ENCODE measurements at places on chromosomes 5 and 9.

DNA sequence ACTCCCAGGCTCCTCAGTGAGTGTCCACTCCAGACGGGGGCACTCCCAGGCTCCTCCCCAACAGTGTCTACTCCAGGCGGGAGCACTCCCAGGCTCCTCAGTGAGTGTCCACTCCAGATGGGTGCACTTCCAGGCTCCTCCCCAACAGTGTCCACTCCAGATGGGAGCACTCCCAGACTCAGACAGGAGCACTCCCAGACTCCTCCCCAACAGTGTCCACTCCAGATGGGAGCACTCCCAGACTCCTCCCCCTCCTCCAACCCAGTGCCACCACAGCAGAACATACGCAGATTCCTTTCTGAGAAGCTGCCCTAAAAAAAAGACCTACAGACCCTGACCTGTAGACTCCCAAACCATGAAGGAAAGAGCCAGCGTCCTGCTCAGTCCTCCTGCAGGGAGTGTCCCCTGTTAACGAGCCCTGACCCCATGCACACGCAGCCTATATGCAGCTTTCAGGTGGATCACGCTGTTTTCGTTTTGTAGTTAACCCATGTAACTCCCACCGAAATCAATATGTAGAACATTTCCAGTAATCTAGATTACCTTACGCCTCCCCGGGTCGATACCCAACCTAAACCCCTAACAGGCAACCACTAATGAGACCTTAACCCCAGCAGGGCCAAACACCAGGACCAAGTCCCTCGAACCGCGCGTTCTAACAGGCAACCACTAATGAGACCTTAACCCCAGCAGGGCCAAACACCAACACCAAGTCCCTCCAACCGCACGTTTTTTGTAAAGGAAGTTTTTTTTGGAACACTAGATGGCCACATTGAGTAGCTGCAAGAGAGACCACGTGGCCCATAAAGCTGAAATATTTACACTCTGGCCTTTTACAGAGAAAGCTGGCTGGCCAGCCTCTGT is 15.7 kb downstream of the PNPLA7 start:
- DNase-seq = no peak

- no peak for DNase-seq
Measured at GRCh38 chr5:65805089-65805488, 83.1 kb downstream of the NLN start.

- no peak for DNase-seq
Measured at GRCh38 chr9:33234511-33235467, 5.2 kb upstream of the SPINK4 start.

- DNase-seq = no peak
Measured at GRCh38 chr9:88659126-88659525, 124.1 kb downstream of the NXNL2 start.

DNA sequence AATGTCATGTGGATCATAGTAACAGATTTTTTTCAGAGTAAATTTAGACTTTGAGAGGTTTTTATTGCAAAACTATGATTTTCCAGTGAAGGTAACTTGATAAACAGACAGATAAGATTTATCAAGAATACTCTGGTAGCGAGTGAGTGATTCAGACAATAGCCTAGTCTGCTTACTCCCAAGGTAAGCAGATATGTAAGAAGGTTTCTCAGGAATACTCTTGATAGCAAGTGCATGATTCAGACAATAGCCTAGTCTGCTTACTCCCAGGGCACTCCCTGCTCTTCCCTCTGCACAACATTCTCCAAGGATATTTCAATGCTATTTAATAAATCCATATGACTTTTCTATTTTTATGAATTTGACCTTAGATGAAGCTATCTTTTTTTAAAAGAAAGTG is 1881.5 kb downstream of the EFNA5 start:
- DNase-seq = no peak

DNA sequence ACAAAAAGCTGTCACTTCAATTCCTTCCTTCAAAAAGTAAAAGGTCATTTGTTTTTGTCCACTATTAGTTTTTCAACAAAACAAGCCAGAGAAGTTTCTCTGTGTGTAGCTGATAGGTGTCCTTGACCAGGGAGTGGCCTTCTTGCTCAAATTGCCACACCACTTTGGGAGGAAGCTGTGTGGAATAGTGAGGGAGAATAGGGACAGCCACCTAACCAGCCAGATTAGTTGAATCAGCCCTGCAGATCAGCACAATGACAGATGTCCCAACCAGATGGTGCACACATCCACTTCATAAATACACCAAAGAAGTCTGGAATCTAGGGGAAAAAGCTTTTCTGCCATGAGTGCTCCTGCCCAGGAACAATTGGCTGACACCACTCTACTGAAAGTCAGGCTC is 37.2 kb downstream of the NREP start:
- no peak for DNase-seq

GRCh38 chr9:136511670-136512592 is 29.1 kb upstream of the SEC16A start:
- DNase-seq = no peak

- DNase-seq = no peak
Measured at GRCh38 chr9:134150557-134151214, 13.7 kb downstream of the RNU6ATAC start.

DNA sequence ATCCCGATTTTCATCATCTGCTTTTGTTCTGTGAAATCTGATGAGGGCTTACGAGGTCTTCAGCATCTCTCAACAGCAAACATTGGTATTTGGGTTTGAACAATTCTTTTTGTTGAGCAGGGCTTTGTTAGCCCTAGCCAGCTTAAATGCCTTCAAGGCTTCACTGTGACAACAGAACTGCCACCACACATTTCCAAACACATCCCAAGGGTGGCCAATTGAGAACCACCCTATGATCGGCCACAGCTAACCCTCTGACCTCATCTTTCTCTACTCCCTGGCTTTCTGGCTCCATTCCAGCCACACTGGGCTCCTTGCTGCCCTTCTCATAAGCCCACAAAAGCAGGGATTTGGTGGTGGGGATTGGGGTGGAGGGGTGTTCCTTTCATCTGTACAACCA is 17.6 kb downstream of the MTX3 start:
- no peak for DNase-seq

DNA sequence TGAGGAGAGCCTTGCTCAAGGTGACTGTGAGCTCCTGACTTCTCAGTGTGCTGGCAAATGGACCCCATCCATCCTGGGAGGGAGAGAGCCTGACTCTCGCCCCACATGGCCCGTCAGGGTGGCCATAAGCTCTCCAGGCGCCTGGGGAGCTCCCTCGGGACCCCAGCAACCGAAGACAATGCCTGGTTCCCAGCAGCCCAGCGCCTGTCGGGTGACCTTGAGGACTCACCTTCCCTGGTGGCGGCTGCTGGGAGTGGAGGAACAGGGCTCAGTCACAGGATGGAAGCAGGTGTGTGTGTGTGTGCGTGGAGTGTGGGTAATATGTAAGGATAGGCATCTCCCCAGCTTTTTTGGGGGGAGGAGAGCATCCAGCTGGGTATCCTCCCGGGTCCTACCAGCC is 190.3 kb downstream of the MELK start:
- no peak for DNase-seq

- DNase-seq = no peak
Measured at GRCh38 chr9:132585954-132586829, 3.8 kb downstream of the BARHL1 start.

DNA sequence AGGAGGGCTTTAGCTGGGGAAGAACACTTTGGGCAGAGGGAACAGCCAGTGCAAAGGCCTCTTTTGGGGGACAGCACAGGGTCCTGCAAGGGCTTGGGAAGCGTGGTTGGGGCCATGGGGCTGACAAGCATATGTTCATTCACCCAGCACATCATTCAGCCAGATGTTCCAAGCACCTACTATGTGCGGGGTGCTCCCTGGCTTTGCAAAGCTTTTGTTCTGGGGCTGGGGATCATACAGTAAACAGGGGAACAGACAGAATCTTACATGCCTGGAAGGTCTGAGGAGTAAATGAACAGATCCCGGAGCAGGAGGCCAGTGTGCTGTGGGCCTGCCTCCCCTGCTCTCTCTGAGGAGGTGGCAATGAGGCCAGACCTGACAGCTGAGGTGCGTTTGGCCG is 16.7 kb downstream of the PSD2 start:
- DNase-seq = no peak

DNA sequence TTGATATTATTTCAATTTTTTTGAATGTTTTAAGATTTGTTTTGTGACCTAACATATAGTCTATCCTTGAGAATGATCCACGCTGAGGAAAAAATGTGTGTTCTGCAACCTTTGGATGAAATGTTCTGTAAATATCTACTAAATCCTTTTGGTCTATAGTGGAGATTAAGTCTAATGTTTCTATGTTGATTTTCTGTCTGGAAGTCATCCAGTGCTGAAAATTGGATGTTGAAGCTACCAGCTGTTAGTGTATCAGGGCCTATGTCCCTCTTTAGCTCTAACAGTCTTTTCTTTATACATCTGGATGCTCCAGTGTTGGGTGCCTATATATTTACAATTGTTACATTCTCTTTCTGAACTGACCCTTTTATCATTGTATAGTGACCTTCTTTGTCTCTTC is 422.3 kb downstream of the TMEM232 start:
- no peak for DNase-seq

- peak; percentile 70 for DNase-seq
Measured at GRCh38 chr5:180809403-180810209, 7.0 kb upstream of the MGAT1 start.

DNA sequence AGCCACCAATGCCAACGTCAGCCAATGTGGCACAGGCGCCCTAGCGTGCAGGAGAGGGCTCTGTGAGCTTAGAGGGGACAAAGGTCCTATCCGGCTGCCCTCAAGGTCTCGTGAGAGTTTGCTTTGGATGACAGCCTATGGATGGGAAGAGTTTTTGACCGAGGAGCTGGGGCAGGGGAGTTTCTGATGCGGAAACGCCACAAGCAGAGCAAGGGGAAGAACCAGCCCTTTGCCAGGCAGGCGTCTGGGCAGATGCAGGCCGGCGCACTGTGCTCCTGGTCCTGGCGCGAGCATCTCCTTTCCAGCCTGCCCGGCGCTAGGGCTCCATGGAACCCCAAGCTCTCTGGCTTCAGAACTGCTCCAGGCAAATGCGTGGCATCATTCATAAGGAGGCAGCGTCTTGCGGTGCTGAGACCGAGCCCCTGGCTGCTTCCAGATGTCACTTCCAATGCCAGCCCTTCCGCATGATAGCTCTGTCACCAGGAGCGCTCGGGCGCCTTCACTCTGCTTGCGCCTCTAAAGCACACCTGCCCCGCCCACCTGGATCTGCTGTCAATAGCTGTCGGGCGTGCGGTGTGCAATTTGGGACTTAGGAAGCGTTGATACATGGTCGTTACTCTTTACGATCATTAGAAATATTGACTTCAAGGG is 374.9 kb upstream of the IRX1 start:
- DNase-seq = no peak

- no peak for DNase-seq
Measured at GRCh38 chr5:74570250-74570649, 70.3 kb downstream of the ENC1 start.

- DNase-seq = no peak
Measured at GRCh38 chr5:80389580-80389979, 18.3 kb upstream of the ZFYVE16 start.

GRCh38 chr9:128321879-128322403 is 306 bp downstream of the TRUB2 start:
- DNase-seq = no peak

DNA sequence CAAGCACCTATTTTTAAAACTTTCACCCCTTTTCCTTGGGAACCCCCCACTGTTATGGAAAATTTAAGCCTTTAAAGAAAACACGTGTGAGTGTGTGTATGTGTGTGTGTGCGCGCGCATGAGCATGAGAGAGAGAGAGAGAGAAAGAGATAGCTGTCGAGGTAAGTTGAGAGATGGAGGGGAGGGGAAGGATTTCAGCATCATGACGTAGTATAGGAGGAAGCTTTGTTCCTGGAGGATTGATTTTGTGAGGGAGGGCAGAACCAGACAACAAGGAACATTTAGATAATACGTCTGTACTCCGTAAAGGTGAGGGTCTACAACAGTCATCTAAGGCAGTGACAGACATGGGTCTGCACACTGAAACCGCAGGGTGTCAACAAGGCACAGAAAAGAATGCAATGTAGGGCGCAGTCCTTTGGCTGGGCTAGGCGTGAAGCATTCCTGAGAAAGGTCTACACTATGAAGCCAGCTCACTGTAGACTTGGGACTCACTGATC is 227.7 kb downstream of the SMARCA2 start:
- DNase-seq = no peak

GRCh38 chr9:93130861-93131481 is 3.1 kb downstream of the NINJ1 start:
- DNase-seq = no peak

DNA sequence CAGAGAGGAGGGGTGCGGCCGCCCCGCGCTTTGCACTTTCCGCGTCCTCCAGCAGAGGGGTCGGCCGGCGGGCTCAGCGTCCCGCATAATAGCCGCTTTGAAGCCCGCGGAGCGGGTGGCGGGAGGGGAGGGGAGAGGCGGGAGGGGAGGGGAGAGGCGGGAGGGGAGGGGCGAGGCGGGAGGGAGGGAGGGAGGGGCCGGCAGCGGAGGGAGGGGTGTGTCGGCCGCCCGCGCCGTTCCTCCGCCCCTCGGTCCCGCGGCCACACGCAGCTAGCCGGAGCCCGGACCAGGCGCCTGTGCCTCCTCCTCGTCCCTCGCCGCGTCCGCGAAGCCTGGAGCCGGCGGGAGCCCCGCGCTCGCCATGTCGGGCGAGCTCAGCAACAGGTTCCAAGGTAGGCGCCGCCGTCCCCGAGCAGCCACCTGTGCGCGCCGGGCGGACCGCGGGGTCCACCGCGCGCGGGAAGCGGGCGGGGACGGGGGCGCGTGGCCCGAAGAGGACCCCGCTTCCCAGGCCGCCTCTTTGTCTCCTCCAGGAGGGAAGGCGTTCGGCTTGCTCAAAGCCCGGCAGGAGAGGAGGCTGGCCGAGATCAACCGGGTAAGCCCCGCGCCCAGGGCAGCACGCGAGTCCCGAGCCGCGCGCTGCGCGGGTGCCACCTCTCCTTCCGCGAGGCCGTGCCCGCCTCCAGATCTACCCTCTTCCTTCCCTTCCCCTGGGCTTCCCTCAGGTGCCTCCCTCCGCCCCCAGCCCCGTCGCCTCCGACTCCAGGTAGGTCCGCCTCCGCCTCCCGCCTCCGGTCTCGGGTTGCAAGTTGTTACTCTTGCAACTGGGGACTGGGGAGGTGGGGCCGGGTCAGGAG is at the start of gene AIF1L:
Gene AIF1L (plus strand): TSS at position 263 of the 857 bp plus-strand sequence. CDS start 99 bp downstream, at position 362.
- DNase-seq = no peak

GRCh38 chr9:105859428-105860091 is 165.2 kb downstream of the TMEM38B start:
- DNase-seq = no peak

DNA sequence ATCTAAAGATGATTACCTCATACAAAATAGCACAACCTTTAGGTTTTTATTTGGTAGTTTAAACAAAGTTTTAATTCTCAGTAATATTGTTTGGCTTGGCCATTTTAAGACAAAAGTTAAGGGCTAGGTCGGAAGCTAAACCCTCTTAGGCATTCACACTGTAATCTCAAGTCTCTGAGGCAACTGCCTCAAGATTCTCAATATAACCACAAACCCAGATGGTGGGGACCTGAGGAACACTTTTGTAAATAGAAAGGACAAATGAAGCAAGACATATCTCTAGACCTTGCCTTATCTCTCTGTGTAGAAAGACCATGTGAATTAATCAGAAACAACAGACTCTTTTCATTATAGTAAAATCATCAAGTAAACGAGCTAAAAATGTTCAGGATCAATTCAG is 500.2 kb upstream of the CDH6 start:
- no peak for DNase-seq

GRCh38 chr5:126544087-126544740 is 50.8 kb downstream of the ALDH7A1 start:
- no peak for DNase-seq

- DNase-seq = no peak
Measured at GRCh38 chr5:59683311-59683710, 210.2 kb downstream of the PDE4D start.

Measured in esophagus squamous epithelium (tissue), 5 donors.